Effector CD8-positive, alpha-beta T cell (primary cell): ENCODE measurements at places on chromosomes 13 and 19.

DNA sequence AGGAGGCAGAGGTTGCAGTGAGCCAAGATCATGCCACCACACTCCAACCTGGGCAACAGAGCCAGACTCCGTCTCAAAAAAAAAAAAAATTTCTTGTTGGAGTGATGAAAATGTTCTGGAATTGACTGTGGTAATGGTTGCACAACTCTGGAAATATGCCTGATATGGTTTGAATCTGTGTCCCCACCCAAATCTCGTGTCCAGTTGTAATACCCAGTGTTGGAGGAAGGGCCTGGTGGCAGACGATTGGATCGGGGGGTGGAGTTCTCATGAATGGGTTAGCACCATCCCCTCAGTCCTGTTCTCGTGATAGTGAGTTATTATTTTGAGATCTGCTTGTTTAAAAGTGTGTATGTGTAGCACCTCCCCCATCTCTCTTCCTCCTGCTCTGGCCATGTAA, 41.1 kb upstream of the MAP3K10 start:
- no peak for DNase-seq

- DNase-seq, result no peak
These were observed 55.8 kb upstream of the KCTD15 start for GRCh38 chr19:33740811-33741396.

DNA sequence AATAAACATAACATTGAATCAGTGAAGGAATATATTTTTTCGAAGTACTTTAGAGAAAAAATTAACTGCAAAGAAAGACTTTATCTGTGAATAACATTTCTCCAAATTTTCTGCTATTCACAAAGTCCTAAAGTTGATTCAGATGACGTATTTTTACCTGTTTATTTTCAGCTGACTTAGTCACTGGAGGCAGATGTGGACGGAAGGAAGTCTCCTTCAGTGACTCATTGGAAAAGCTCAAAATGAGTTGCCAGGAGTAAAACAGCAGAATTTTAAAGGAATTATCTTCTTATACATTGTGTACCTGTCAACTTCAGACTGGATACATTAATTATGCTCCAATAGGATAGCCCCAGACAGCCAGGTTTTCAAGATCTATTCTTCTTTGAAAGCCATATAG, 679.3 kb upstream of the GPC6 start:
- DNase-seq, result no peak

DNA sequence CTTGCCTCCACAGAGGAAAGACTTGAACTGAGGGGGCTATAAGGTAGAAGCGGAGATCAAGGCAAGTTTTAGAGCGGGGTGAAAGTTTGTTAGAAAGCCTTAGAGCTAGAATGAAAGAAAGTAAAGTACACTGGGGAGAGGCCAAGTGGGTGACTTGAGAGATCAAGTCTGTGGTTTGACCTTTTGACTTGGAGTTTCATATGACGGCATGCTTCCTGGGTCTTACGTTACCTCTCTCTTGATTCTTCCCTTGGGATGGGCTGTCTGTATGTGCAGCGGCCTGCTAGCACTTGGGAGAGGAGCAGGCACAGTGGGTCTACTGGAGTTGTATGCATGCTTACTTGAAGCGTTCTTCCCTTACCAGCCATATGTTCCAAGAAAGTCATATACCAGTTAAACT, 1768.5 kb downstream of the PCDH9 start:
- DNase-seq, result no peak

GRCh38 chr13:47008318-47008717, 111.5 kb upstream of the HTR2A start:
- no peak for DNase-seq

DNA sequence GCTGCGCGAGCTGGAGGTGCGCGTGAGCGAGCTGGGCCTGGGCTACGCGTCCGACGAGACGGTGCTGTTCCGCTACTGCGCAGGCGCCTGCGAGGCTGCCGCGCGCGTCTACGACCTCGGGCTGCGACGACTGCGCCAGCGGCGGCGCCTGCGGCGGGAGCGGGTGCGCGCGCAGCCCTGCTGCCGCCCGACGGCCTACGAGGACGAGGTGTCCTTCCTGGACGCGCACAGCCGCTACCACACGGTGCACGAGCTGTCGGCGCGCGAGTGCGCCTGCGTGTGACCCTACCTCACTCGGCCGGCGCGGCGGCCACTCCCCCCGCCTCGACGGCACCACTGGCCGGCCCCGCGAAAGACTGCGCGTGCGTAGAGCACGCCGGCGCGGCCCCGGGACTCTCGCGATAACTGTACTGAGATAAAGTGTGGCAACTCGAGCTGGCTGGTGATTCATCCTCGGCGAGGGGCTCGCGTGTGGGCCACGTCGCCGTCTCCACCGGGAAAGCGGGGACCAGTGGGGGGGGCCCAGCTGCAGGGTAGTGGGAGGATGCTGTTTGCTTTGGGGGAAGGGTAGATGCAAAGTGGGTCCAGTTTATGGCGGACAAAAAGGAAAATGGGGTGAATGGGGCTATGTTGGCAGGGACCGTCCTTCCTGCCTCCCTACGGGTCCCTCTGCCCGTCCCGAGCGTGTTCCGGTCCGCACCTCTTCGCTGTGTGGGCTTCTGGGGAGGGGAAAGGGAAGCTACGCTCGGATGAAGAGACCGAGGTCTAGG, 11.4 kb downstream of the FUT6 start:
- DNase-seq, result peak; percentile 92

GRCh38 chr19:55498246-55498840, 10.1 kb downstream of the SSC5D start:
- no peak for DNase-seq

DNA sequence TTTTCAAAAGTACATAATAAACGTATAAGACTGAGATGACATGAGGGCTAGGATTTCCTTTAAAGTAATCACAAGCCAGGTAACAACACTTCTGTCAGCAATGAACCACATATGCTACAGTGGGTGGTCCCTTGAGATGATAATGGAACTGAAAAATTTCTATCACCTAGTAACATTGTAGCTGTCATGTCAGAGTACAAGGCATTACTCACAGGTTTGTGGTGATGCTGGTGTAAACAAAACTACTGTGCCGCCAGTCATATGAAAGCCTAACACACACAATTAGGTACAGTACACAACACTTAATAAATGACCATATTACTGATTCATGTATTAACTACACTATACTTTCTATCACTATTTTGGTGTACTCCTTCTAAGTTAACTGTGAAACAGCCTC, 36.8 kb downstream of the MIPEP start:
- DNase-seq, result no peak

GRCh38 chr13:59686798-59687394, 476.8 kb downstream of the DIAPH3 start:
- DNase-seq, result no peak

- DNase-seq, result no peak
These were observed 41.2 kb upstream of the TRPC4 start for GRCh38 chr13:37910790-37911189.

GRCh38 chr13:112161521-112162301, 94.8 kb downstream of the SOX1 start:
- DNase-seq, result no peak

DNA sequence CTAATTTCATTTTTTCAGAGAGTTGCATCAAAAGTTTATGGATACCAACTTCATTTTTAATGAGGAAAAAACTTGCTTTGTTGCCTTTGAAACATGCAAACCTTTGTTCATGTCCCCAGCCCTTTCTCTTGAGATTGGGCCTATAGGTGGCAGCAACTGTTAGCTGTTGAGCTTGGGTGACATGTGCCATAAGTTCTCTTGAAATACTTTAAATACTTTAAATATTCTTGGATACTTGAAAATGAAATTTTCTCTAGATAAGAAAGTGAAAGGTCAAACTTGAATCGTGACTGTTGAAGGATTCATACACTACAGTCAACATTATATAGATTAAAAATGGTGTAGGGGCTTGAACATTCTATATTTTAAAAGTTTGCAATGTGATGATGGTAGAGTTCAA, 294.9 kb downstream of the NDFIP2 start:
- no peak for DNase-seq

DNA sequence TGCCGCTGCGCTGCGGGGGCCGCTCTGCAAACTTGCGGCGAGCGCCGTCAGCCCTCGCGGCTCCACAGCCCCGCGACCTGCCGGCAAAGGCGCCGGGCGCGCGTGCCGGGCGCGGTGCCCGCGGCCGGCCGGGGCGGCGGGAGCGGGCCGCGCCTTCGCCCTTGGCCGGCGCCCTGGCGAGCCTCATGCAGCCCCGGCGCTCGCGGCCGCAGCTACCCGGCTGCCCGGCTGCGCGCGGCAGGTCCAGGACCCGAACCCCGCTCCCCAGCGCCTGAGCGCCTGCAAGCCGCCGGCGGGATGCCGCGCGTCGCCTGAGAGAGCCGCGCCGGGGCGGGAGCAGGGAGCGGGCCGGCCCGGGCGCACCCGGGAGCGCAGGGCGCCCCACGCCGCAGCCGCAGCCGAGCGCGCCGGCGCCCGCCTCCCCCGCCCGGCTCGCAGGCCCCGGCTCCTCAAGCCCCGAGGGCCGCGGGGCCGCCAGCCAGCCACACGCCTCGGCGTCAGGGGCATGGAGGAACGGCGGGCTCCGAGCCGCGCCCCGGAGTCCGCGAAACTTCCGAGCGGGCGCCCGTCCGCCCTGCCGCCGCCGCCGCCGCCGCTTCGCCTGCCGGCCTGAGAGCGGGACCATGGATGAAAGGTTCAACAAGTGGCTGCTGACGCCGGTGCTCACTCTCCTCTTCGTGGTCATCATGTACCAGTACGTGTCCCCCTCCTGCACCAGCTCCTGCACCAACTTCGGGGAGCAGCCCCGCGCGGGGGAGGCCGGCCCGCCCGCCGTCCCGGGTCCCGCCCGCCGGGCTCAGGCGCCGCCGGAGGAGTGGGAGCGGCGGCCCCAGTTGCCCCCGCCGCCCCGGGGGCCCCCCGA, 564 bp downstream of the HS6ST3 start:
- DNase-seq, result no peak

DNA sequence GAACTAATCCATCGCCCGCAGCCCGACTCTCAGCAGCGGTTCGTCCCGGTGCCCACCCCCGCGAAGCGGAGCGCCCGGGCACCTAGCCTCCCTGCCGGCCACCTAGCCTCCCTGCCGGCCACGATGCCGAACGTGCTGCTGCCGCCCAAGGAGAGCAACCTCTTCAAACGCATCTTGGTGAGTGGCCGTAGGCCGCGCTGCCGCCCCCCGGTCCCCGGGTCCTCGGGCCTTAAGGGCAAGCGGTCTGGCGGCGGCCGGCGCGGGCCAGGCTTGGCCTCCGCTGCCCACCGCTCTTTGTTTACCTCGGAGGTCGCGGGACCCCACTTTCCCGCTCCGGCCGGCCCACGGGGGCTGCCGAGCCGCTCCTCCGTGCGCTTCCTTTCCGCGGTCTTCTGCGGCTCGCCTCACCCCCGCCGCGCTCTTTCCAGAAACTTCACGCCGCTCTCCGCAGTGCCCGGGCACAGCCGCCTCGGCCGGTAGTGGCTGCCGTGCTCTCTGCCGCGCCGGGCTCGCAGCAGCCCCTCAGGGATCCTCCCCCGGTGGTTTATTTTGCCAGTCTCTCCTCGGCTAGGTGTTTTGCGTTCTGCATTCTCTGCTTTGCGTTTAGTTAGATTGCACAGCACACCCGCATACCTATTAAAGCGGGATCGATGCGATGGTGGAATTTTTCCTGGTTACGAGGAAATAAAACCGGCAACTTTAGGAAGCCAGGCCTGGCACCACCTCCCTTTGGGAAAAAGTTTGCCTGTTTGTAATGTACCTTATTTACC, 524 bp downstream of the NAA16 start:
- peak; percentile 14 for DNase-seq

GRCh38 chr19:55066107-55066709, 3.3 kb upstream of the RDH13 start:
- no peak for DNase-seq

DNA sequence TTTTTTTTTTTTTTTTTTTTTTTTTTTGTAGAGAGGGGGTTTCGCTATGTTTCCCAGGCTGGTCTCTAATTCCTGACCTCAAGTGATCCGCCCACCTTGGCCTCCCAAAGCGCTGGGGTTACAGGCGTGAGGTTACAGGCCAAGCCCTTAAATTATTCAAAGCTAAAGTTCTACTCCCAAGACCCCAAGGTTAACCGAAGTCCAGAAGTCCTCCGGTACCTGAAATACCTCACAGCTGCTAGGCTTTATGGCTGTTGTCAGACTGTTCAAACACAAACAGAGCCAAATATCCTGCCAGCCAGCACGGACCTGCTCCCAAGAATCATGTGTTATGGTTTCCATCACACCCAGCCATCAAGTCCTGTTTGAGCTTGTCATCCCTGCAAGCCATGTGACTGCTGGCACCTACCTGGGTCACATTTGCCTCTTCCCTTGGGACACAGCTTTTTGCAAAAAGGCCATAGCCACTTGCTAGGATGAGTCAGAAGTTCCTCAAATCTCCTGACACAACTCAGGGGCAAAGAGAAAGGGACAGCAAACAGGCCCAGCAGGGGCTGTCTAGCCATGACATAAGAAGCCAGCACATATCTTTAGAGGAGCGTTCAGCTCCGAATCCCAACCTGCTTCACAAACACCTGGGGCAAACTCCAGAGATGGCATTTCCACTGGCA, 129.9 kb downstream of the FOXO1 start:
- no peak for DNase-seq

- DNase-seq, result no peak
These were observed 21.2 kb upstream of the GTF3A start for GRCh38 chr13:27403203-27403678.

DNA sequence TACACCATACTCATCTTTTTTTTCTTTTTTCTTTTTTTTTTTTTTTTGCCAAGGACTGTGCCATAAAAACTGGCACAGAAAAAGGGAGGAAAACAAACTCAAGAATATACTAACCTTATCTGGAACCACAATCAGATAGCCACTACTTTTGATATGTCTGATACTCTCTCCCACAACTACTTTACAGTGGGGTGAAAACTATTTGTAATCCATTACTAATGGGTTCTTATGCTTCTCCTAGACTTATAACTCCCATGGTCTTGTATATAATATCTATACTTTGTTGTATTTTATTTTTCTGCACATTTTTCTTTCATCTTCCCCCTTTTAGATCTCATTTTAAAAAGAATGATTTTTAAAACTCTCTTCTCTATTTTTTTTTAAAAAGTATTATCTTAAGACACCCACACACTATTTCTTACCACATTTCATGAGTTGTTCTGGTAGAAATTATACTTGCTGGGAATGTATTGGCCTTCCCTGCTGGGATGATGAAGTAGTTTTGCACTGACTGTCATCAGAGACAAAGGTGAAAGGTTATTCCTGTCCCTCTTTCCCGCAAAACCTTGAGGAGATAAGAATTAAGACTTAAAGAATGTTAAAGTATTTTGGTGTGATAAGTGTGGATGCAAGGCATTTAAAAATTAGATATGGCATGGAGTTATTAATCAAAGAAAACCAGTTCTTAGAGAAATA, 146.7 kb upstream of the KLF12 start:
- no peak for DNase-seq

- no peak for DNase-seq
These were observed 12.9 kb upstream of the GARIN5A start for GRCh38 chr19:50489461-50490011.
